ENCODE measurements at places on chromosomes 1 and 21. TPM values are rescaled to one million over a fixed set of nuclear protein-coding genes. Genes with fewer than 3 reads are reported as not detected.

AADACL3 gene
- not detected for total RNA-seq

DNA sequence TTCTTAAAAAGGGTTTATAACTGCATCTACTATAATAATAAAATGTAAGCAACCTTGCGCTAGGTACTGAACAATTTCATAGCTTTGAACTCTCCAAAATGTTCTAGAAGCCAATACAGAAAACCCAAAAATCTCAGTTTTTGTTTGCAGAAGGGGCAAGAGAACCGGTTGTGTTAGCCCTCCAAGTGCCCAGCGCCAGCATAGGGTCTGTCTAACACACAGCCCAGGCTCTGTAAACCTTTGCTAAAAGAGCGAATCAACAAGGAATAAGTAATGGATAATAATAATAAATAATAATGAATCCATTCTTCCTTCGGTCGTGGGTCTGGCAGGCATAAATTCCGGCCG, 333 bp upstream of the CHAF1B start:
- DNase-seq = no peak

DNA sequence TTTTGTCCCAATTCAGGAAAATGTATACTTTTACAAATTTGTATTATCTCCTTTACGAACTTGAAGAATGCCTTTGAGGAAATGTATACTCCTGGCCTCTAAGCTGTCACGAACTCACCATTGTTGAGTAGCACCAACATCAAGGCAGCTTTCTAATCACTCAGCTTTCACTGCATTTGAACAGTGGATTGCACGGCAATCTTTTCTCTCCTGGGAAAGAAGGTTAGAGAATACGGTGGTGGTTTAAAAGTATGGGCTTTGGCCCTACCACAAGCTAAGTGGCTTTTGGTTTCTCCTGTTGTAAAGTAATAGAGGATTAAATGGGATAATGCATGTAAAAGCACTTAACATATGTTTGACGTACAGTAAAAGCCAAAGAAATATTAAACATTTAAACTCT, 57.8 kb downstream of the CNST start:
- no peak for DNase-seq

LORICRIN gene
- total RNA-seq = not detected

- no peak for DNase-seq
Observed at GRCh38 chr21:43992121-43992520, 20.0 kb upstream of the TRAPPC10 start.

THEM5 gene
- not detected for total RNA-seq

DNA sequence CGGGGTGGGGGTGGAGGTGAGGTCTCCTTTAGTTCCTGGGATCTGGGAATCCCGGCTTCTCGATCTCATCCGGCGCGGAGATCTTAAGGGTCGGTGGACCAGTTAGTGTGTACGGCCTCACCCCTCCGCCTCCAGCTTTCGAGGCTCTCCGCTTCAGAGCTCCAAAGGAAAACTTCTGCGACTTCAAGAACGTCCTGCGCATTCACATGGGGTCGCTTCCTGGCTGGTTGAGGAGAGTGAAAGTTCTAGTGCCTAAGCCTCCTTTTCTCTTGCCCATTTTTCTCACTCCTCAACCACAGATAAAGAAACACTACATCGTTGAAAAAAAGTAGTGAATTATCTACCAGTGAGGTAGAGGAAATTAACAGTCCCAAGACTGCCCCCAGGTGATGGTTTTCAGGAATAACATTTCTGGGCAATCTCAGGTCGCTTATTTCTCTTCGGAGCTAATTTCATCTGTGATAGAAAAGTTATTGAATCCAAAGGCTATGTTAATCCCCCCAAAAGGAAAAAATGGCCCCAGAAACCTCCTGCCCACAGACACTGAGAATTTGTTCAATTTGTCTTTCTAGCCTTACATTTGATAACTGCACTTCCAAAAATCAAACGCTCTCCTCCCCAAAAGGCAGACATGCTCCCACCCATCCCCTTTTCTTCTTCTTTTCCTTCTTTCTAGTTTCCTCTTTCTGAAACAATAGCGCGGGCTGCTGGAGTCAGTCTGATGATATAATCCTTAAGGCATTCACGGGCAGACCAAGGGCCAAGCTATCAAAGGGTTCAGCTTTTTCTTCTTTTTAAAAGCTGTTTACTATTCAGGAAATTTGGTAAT, 20.6 kb upstream of the TBX15 start:
- DNase-seq = peak; percentile 37

DNA sequence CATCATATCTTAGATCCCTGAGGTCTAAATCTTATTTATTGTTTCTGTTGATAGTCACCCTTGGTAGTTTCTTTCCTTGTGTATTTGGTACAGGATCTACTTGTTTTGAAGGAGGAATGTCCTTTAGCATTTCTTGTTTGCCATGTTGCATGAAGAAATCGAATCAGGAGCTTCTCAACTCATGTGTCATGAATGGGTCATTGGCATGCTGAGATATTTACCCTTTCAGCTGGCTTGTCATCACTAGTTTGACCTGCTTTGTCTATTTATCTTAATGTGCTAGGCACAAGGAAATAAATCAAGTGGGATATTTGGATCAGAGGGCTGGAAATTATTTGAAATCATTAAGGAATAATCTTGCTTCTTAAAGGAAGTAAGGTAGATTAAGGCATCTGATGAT, 23.8 kb downstream of the THEM4 start:
- no peak for DNase-seq

DNA sequence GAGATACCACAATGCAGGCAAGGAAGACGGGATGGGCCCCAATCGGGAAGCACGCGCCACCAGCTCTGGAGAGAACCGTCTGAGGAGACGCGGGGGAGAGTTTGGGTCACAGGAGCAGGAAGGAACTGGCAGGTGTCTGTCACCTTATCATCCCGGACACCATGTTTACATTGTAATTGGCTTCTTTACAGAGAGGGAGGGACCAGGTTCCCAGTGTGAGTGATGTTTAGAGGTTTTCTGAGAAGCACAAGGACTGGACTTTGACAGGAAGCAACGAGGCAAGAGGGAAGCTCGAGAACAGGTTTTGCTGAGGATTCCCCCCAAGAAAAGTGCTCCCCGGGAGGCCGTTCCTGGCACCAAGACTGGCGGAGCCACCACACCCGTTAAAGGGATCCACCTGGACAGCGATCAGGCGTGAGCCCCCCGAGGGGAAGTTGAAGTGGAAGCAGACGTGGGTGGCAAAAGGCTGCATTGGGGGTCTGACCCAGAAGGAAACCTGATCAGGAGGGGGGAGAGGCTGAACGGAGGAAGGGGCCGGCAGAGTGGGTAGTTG, 957 bp downstream of the EPS15 start:
- peak; percentile 48 for DNase-seq

DNA sequence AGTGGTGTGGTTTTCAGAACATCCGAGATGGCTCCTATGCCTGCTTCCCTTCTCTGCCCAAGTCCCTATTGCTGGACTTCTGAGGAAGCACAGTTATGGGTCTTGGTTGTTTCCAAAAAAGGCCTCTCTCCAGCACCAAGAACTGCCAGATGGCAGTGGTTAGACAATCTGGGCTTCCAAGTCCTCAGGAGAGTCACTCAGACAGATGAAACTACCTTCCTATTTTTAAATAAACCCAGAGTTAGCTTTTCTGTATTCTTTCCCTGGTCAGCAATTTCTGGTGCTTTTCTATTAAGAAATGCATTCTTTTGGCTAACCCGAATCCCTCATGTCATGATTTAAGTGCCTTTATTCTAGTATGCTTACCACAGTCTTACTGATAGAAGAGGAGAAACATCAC, 245.9 kb downstream of the PRDM2 start:
- DNase-seq = no peak

DNA sequence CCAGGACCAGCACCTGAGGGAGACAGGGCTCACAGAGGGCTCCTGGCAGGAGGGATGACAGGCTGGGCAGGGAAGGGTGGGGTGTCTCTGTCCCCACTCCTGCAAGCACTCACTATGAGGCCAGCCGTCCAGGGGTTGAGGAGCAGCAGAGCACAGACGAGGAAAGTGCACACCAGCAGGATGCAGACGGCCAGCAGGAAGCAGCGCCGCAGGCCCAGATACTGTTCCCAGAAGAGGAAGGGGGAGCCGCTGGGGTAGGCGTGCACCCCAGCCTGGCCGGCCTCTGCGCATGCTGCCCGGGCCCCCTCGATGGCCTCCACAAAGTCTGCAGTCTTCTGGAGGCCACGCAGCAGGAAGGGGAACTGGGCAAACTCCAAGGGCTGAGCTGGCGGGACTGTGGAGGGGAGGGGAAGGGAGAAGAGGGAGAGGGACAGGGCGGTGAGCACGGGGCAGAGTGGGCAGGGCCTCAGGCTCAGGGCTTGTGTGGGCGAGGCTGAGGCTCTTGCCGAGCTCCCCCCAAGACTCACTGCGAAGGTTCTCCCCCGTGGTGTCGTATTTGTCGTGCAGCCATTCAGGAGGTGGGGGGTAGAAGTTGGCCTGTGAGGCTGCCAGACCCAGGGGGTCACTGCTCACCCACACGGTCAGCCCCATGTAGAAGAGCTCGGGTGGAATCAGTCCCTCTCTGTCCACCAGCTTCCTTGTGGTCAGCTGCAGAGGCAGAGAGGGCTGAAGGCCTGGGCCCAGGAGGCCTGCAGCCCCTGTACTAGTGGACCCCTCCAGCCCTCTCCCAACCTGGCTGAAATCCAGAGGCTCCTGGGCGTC, 16.5 kb downstream of the PTCH2 start:
- DNase-seq = no peak

OR2W3 gene
- 0.79 TPM for total RNA-seq

GRCh38 chr1:32816676-32817158, 441 bp downstream of the YARS1 start:
- DNase-seq = no peak

SUSD4 gene
- total RNA-seq = 4.8 TPM

DNA sequence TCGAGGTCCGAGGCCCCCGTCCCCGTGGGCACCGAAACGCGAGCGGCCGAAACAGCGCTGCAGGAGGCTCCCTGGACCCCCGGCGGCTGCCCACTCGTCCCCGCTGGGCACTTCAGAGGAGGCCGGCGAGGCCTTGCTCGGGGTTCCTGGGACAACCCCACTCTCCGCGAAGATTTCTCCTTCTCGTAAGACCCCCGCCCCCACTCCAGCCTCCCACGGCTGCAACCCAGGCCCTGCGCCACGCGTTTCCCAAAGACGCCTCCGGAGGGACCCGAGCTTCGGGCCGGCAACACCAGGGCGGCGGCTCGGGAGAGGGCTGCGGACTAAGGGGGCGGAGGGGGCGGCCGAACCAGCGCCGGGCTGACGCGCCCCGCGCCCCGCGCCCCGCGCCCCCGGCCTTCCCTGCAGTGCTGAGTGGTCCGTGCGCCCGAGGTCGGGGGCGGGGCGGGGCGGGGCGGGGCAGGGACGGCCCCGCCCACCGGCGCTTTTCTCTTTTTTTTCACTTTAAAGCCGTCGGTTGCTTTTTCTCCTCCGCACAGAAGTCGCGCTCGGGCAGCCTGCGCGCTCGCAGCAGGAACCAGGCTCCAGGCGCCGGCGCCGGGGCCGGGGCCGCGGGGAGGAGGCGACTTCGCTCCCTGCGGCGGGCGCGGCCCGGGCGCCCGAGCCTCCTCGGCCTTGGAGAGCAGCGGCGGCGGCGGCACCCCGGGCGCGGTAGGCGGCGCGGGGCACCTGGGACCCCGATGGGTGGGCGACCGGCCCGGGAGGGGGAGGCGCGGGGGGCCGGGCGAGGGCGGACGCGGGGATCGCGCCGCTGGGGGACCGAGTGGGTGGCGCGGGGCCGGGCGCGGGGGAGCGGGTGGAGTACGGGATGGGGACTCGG, at the start of gene SPSB1:
Gene SPSB1, plus strand, starts transcription at position 534 of the 880 bp plus-strand sequence. CDS start 62,998 bp downstream, outside the sequence.
- peak; percentile 70 for DNase-seq

ARHGEF10L gene
- not detected for total RNA-seq

DNA sequence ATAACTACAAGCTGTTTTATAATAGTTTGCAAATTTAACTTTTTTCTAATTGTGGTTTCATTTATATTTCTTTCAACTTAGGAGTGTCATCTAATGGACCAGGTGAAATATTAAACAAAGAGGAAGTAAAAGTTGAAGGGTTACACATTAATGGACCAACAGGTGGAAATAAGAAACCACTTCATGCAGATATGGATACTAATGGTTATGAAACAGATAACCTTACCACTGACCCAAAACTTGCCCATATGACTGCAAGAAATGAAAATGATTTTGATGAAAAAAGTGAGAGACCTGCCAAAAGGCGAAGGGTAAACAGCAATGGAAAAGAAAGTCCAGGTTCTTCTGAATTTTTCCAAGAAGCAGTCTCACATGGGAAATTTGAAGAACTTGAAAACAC, 59.7 kb downstream of the MIER1 start:
- DNase-seq = no peak

Data from activated CD4-positive, alpha-beta T cell treated with anti-CD3 and anti-CD28 coated beads, Interleukin-2, amount 10 ng/mL, durations not matched to agents 7 days and 5 days (primary cell).